Neuronal stem cell (in vitro differentiated cells): ENCODE measurements at places on chromosomes 12 and 14.

DNA sequence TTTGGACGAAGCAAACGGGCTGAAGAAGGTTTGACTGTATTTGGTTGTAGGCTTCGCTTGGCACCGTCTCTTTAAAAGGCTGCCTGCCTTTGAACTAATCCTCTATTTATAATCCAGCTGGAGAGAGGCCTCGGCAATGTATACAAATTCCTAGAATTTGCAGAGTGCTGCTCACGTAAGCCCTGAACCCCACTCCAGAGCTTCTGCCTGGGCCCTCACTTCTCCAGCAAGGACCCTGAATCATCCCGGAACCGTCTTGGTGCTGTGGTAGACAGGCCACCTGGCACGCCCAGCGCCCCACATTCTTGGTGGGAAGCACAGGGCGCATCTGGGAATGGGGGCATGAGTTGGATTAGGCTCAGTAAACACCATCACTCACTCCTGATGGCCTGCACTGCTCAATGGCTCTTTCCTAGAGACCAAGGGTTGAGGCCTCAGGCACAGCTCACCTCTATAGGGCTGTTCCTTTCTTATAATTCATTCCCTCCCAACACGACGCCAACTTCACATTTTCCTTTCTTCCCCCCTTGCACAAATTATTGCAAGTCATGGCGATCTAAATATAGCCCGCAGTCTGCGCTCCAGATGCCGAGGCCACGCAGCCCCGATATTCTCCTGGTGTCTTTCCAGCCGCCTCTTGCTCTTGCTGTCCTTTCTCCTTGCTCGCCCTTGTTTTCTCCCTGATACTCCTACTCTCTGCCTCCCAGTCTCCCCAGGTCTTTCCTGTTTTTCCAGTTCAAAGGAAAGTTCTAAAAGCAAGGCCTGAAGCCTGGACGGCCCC is 141.0 kb downstream of the ZFP36L1 start:
- no peak for DNase-seq

GRCh38 chr12:62718762-62719426 is 216.1 kb downstream of the PPM1H start:
- no peak for DNase-seq

DNA sequence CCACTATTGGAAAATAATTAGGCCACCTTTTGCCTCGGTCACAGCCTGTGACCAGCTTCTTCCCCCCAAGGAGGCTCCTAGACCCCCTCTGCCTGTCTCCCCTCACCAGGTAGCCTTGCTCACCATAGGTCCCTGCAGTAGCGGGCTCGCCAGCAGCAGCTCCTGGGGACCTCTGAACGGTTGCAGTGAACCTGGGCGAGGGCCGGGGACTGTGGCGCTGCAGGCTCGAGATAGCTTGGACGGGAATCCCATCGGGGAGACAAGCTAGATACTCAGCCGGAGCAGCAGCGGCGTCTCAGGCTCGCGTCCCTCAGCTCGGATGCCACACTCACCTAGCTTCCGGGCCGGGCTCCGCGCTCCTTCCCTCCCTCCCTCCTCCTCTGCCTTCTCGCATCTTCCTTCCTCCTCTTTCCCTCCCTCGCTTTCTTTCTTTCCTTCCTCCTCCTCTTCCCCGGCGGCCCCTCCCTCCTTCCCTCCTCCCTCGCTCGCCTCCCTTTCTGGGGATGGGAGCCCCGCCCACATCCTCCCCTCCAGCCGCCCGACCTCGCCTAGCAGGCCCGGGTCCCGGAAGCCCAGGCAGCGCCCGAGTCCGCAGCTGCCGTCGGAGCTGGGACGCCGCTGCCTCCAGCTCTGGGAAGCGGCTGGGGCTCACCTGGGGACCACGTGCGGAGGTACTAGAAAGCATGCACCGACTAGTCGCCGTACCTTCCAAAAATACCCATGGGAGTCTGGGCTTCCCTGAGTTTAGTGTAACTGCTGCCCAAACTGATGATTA is at the start of gene BMP4:
TSS of gene BMP4 (minus strand) at position 399 of the 775 bp plus-strand sequence. CDS start 4,603 bp downstream, outside the sequence.
- DNase-seq, result no peak

DNA sequence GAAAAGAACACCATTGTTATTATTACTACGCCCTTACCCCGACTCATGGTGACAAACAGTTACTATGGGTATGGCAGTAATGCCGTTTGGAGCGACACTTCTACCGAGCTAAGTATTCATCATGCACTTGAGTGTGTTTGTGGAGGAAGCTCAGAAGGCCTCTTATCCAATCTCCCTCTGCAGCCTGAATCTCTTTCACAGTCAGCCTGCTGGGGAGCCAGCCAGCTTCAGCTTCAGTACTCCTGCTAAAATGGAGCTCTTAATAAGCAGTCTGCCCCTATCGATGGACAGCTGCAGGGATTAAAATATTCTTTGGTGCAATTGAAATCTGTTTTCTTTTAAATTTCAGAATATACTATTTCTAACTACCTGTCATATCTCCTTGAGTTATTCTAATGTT is 24.7 kb upstream of the ATP5MC2 start:
- no peak for DNase-seq

- DNase-seq, result no peak
Observed at GRCh38 chr14:59398841-59399240, 66.3 kb downstream of the GPR135 start.

GRCh38 chr12:39804898-39805297 is 185.3 kb upstream of the ABCD2 start:
- DNase-seq, result no peak

- no peak for DNase-seq
Observed at GRCh38 chr12:107395817-107396216, 289.8 kb upstream of the PWP1 start.

DNA sequence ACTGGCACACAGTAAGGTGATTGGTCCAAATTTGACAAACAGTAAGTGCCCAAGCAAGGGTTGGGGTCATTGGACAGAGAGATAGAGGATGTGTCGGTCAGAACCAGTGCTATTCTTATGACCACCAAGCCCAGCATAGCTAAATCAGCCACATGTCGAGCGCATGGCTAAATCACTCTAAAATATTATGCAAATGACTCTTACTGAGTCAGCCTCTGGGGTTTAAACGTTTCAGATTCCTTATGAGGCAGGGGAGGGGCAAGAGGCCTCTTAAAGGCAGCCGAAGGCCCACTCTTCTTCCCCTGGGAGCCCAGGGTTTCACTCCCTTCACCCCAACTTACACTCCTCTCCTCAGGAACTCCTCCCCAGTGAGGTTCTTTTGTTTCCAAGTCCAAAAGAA is 603 bp upstream of the ENDOU start:
- no peak for DNase-seq

GRCh38 chr12:14327711-14328110 is 37.8 kb upstream of the ATF7IP start:
- DNase-seq, result no peak

- no peak for DNase-seq
Observed at GRCh38 chr12:19139615-19140194, 10.2 kb downstream of the PLEKHA5 start.

DNA sequence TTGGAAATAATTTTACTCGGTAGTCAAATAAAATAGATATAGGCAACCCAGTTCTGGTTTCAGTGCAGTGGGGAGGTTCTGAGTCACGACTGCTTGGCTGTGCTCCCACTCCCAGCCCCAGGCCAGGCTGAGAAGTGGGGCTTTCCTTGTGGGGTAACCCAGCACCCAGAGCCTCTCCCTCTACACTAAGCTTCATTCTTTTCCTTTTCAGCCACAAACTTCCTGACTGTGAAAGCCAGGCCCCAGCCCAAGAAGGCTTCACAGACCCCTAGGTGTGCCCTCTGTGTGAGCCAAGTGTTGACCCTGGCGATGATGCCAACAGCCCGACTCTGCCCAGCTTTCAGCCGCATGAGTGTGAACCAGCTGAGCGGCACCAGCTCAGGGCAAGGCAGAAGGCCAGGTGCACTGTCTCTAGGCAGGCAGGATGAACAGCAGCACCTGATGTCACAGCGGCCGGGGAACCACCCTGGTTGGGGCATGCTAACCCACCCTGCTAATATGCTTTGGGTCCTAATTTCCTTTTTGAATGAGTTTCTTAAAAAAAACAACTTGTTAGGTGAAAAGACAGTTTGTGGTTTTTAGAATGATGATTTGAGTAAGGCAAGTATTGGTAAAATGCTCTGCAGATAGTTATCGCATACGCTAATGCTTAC is 42.2 kb upstream of the ATP23 start:
- DNase-seq, result no peak

GRCh38 chr12:52370926-52371608 is 3.8 kb upstream of the KRT85 start:
- DNase-seq, result no peak

DNA sequence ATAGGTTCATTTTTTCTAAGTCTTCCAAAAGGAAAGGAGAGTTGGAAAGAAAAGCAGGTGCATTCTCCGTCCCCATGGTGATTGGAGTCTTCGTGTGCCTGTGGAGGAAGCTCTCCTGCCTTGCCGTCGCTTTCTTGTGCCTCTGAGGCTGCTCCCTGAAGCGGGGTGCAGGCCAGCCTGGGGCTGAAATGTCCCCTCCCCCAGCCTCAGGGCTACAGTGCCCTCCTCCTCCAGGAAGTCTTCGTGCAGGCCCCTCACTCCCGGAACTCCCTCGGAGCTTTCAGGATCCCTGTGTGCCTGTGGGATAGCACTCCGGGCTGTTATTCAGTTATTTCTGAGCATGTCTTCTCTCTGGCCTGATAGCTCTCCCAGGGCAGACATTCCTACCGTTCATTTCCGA is 569.2 kb downstream of the VRK1 start:
- no peak for DNase-seq

- no peak for DNase-seq
Observed at GRCh38 chr12:45017916-45018315, 33.0 kb downstream of the DBX2 start.

DNA sequence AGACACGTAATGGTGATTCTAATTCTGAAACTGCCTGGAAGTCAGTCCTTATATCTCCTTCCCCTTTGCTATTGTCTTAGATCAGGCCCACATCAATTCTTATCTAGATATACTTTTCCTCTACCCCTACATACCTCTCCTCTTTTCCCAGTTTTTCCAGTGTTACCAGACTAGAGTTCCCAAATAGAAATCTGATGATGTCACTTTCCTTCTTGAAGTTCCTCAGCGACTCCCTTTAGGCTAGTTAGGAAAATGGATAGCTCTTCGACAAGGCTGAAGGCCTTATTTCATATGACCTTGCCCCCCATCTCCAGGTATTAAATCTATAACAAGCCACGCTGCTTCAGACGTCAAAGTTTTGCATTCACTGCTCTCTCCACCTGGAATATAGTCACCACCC is 201.1 kb upstream of the ATP2B1 start:
- DNase-seq, result no peak

- DNase-seq, result no peak
Observed at GRCh38 chr14:50705026-50705593, 37.0 kb upstream of the SAV1 start.

DNA sequence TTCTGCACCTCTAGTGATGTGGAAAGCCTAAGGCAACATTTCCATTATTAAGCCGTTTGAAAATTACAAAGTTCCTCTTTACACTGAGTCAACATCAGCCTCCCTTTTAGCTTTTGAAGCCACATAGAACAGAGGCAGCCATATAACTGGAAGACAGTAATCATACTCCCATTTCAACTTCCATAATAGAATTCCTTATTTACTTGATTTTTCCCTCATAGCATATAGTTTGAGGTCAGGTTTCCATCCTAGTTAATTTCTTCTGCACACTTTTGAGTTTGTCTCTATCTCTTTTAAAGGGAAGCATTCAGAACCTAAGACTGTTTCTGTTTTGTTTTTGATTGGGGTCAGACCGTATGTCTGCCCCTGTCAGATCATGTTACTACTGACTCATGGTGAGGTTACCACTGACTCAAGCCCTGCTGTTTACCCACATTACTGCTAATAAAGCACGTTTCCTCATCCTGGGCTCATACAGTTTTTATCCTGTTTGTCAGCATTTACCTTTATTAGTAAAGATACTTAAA is 161.0 kb downstream of the SLC38A4 start:
- no peak for DNase-seq

DNA sequence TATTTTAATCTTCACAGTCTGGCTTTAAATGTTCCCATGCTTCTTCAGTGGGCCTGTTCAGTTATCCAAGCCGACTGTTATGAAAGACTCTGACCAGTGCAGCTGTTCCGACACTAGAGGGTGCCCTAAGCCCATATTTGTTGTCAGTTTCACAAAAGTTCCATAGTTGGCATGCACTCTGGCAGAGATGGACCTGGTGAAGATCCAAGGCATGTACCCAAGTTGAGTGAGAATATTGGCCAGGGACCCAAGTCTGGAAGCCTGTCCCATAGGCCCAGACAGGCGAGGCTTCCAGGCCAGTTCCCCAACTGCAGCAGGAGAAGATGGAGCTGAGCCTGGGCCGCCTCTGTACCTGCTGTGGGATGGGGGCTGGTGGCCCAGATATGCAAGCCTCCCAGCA is 27.4 kb upstream of the GUCY2C start:
- DNase-seq, result peak; percentile 9

DNA sequence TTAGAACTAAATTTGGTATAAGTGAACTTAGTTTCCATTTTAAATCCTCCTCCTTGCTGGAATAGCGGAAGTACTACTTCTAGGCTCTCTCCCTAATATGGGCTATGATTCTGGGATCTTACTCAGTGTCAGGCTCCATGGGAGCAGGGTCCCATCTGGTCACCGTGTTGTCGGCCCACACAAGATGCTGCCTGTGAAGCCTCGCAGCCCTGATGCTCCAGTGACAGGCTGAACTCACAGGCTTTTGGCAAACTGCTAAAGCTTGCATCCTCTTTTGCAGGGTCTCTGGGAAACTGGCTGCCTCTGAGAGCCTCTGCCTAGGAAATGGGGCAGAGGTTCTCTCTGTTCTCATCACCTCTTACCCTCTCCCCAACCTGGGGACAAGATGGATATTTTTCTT is 88.4 kb downstream of the RPAP3 start:
- no peak for DNase-seq

GRCh38 chr12:27260746-27261145 is 16.7 kb downstream of the STK38L start:
- no peak for DNase-seq

DNA sequence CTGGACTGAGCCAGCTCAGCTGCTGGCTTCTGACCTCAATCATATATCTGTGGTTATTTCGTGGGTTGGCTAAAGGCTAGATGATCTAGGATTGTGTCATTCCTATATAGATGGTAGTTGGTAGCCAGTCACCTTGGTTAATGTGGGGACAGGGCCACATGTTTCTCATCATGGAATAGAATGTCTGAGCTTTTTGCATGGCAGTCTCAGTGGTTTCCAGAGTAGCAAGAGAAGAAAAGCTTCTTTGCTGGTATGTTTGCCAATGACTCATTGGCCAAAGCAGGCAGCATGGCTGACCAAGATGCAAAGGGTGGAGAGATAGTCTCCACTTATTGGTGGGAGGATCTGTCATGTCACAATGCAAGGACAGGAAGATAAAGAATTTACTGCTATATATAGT is 746.4 kb upstream of the FLRT2 start:
- no peak for DNase-seq
